ENCODE measurements at places on chromosomes 5 and 9. TPM values are rescaled to one million over a fixed set of nuclear protein-coding genes. Genes with fewer than 3 reads are reported as not detected.

GRCh38 chr5:56624751-56625150 is 190.6 kb upstream of the MAP3K1 start:
- peak; percentile 22 for DNase-seq

- no peak for DNase-seq
Observed at GRCh38 chr9:12094046-12094445, 599.1 kb upstream of the TYRP1 start.

DNA sequence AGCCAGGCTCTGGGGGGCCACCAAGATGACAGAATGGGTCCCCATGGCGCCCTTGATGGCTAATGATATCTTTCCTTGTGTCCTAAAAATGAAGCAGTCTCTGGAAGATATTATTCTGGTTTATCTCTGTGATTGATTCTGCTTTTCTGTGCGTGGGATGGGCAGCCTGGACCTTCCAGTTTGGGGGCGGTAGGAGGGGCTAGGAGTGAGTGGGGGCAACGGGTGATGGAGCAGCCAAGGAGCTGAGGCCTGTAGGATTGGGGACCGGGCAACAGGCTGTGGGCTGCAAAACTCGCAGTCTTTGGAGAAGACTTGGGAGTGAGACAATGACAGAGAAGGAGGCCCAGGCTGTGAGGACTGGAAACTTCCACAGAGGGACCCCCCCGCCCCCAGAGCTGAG is 8.8 kb downstream of the PRRX2 start:
- no peak for DNase-seq

- no peak for DNase-seq
Observed at GRCh38 chr9:82539146-82539545, 523.8 kb downstream of the RASEF start.

DNA sequence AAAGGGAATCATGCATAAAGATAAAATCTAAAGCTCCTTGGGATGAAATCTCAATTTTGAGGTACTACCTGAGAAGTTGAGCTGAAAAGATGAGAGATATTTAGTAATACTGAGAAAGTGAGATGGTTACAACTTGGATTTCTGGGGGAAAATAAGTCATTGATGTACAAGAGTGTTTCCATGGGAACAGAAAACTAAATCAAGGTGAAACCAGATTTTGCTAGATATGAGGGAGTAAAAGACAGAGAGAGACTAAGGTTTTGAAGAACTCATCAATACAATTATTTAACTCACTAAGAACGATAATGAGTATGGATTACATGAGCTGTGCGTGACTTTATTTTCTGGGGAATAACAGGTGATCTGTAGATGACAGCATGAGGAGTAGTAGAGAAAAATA is 10.2 kb upstream of the ST8SIA4 start:
- no peak for DNase-seq

DNA sequence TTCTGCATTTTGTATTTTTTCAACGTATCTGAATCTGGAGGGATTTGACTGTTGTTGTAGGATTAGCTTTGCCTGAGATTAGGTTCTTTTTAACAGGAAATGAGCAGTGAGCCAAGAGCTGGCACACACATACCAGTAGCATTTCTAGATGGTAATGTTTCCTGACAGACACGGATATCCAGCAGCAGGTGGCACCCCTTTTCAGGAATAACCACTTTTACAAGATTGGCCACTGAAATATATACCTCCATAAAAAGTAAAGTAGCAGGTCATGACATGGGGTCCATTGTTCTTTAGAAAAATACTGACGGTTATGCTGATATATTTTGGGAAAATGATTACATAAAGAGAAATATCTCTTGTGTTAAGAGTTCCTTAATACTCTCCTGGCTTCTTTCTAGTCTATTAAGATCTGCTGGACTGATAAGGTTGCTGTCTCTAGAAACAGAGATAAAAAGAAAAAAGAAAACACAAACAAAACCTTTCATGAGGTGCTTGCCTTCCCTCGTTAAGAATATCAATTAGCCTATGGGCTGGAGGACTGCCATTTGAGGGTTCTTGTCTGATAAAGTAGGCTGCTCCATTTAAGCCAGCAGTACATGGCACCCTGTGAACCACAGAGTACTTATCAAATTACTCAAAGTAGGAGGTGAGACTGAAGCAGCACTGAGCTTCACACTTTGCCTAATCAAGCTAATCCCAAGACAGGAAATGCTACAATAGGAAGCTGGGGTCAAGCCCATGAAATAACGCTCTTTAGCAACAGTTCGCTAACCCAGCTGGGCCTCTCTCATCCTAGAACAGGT is 101.6 kb upstream of the PCA3 start:
- DNase-seq = no peak

DNA sequence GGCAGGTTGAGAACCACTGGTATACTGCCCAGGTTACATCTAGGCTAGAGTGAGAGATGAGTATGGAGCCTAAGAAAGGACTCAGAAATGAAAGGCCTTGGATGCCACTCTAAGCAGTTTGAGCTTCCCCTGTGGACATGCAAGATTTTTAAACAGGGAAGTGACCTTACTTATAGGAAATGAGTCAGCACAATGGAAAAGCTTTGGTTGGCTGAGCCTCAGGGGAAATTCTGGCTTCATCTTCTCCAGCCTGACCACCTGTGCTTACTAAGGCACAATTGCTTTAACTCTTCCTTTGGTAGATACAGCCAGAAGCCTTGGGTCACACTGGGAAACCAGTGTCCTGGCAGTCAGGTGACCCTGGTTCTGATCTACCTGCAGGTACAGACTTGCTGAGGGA is 380.2 kb upstream of the ZNF462 start:
- DNase-seq = no peak

DNA sequence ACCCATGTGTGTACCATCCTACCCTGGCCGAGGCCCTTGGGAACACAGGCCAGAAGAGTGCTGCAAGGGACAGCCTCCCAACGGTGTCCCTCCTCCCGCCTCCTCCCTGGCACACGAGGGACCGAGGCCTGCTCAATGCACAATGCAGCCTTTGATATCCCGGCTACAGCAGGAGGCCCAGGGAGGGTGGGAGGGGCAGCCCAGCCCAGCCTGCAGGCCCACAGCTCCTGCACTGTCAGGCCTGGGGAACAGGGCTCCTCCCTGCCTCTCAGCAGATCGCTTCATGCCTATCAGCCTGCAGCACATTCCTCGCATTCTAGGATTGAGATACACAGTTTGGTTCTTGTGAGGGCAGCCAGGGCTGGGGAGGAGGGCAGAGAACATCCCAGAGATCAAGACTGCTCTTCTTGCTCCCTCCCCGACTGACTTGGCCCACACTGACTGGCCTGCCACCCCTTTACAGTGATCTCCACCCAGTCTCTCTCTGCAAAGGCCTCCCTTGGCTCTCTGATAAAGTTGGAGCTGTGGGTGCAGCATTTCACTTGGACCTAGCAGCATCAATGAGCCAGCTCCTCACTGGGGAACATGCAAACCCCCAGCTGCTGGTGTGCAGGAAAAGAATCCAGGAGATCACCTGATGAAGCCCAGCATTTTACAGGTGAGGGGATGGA is at the start of gene SH3TC2:
SH3TC2 (minus strand) TSS at position 46 of the 671 bp plus-strand sequence; CDS start at position 6, 40 bp downstream.
- DNase-seq = peak; percentile 56

DNA sequence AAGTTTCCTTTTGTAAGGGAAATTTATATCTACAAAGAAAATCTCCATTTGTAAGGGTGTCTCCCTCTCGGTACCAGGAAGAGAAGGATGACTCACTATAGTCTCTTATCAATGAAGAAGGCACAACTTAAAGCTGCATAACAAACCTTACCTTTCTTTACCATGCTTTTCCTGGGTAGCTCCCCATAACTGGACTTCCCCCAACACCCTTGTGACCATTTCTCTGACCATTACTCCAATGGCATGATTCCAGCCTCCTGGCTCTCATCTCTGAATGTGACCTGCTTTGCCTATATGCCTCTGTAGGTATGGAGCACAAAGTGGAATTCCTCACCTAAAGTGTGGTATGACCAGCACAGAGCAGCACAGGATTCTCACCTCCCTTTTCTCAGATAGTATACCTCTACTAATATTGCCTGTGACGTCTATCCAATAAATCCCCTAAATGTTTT is 62.8 kb downstream of the GNA14 start:
- DNase-seq = no peak

Gene C5orf15
- 53.8 TPM for total RNA-seq

Gene PCDHGB6
- total RNA-seq = 4.2 TPM

DNA sequence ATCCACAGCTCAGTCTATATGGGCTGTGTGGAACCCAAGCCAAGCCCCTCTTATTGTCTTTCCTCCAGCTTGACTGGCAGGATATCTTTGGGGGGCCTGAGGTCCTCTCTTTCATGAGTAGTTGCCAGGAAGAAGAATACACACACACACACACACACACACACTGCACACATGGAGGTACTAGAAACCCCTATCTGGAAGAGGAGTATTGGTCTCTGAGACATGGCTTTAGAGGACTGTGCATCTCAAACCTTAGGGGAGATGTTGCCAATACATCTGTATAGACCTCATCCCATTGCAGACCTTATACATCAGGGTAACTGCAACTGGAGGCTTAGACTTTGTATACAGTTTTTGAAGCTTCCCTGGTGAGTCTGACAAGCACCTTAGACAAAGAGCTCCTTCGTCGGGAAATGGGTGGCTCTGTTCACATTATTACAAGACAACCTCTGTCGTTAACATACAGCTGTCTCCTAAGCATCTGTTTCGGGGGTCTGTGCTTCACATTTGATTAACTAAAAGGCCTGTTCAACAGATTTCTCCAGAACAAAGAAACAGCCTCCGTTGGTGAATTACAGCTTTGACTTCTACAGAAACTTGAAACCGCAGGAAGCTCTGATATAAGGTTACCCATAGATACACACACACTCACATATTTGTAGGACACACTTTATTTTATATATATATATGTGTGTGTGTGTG is 5.5 kb upstream of the ENTREP1 start:
- no peak for DNase-seq

Gene FREM1
- 0.32 TPM for total RNA-seq

- DNase-seq = no peak
Observed at GRCh38 chr5:103037673-103038455, 82.1 kb downstream of the GIN1 start.

Gene PFN3
- not detected for total RNA-seq

Gene MRPS30
- total RNA-seq = 48.0 TPM

Gene GMCL2
- total RNA-seq = not detected

DNA sequence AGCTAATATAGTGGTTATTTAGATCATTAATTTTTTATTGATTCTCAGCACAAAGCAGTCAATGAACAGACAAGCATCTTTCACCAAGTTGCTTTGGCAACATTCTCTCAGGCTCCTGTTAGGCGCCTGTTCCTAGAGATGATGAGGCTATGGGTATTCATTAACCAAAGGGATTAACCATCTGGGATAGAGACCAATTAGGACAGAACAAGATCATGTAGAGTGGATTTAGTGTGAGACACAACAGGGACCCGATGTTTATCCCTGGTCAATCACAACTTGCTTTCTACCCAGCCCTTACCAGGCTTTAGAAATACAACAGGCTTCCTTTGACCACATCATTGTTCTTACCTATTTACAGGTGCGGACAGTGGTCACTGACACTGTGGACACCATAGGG is 82.2 kb downstream of the PJA2 start:
- DNase-seq = no peak

Gene NOXA1
- total RNA-seq = not detected

Gene PROB1
- total RNA-seq = 3.9 TPM

GRCh38 chr5:132773601-132774355 is 3.3 kb downstream of the SEPTIN8 start:
- DNase-seq = no peak

Gene EQTN
- total RNA-seq = not detected

Gene UGT3A1
- total RNA-seq = not detected

- no peak for DNase-seq
Observed at GRCh38 chr5:123093601-123094236, 4.7 kb downstream of the PRDM6 start.

Gene MORN5
- total RNA-seq = not detected

Gene WDR5
- total RNA-seq = 22.0 TPM

DNA sequence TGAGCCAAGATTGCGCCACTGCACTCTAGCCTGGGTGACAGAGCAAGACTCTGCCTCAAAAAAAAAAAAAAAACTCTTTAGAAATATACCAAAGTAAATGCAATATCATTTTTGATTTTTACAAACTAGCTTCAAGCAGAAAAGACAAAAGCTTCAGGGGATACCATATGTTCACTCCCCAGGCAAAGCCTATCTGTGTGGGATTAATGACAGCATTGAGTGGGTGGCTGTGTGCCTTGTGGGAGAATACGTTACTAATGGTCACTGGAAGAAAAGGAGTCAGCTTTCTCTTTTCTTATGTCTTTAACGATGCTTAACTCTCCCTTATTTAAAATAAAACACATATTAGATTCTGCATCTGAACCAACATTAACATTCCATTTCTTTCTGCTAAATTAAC is 1.9 kb downstream of the PCA3 start:
- DNase-seq = no peak

Gene CER1
- total RNA-seq = not detected

- DNase-seq = no peak
Observed at GRCh38 chr5:1410156-1411014, 34.9 kb downstream of the SLC6A3 start.

DNA sequence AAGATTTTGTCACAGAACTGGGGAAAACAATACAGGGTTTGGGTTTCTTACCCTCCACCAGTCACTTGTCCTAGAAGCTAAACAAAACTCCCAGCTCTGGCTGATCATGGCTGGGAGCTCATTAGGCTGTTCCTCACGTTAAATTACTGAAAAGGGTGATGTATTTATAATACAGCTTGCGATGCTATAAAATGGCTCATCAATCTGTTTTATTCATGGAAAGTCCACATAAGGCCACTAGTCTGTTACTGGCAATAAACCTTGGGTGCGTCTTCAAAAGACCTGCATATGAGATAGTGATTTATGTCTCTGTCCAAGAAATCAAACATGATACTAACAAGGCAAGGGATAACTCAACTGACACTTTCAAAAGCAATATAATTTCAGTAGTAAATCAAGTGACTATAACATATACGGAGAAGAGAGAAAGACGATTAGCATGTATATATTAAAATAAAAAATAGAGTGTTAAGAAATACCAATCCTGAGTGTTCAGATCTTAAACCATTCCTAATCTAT is 219.0 kb downstream of the BNC2 start:
- no peak for DNase-seq

GRCh38 chr5:180830253-180831138 is 27.9 kb upstream of the MGAT1 start:
- no peak for DNase-seq

- peak; percentile 0 for DNase-seq
Observed at GRCh38 chr5:85132269-85132668, 747.6 kb upstream of the EDIL3 start.

Gene TAF1L
- not detected for total RNA-seq

DNA sequence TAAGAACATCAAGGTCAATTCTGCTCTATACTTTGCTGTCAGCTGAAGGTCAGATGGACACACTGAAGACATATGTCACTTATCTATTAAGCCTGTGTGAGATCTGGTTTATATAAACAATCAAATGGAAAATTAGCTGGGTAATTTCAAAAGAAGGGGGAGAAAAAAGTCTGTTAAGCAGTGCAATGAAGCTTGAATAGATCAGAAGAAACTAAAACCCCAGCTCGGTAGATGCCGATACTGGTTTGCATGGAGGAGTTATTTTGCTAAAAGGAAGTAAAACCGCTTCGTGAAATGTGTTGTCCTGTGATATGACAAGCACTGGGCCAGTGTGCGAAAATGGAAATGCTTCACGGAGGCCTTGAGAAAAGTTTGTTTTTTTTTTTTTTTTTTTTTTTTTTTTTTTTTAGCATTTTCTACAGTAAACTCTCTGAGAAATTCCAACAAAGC is 148.8 kb downstream of the MEF2C start:
- no peak for DNase-seq
